ENCODE measurements at places on chromosomes 2 and 18. TPM values are rescaled to one million over a fixed set of nuclear protein-coding genes. Genes with fewer than 3 reads are reported as not detected.

Gene POLR1B
- total RNA-seq, result 25.3 TPM

Gene CYTIP
- 25.1 TPM for total RNA-seq

Gene MSH6
- 48.2 TPM for total RNA-seq

Gene PRSS56
- not detected for total RNA-seq

Gene SLC38A11
- total RNA-seq, result 0.63 TPM

Gene CXCR1
- total RNA-seq, result 21.0 TPM

Gene HOXD12
- not detected for total RNA-seq

Gene ANKRD30BL
- total RNA-seq, result not detected

Gene CRYGD
- not detected for total RNA-seq

Gene SCN7A
- total RNA-seq, result 24.6 TPM

Gene NPHP1
- total RNA-seq, result 5.3 TPM

Gene MSH2
- 16.2 TPM for total RNA-seq

Gene TSPYL6
- total RNA-seq, result not detected

Gene ARHGEF4
- 1.7 TPM for total RNA-seq

Gene UGT1A4
- not detected for total RNA-seq

Gene SRD5A2
- 0.99 TPM for total RNA-seq

Gene STON1
- total RNA-seq, result 17.6 TPM

Gene TIA1
- 120 TPM for total RNA-seq

Gene SLC9A4
- not detected for total RNA-seq

Gene GPR45
- total RNA-seq, result not detected

Gene ERMN
- total RNA-seq, result not detected

Gene CHRNA1
- not detected for total RNA-seq

Gene KLHL41
- 1.4 TPM for total RNA-seq

Gene FASTKD1
- 33.3 TPM for total RNA-seq

Gene ALPG
- total RNA-seq, result 0.16 TPM

Gene CCBE1
- 34.4 TPM for total RNA-seq

Gene FLACC1
- total RNA-seq, result 2.0 TPM

Gene GPR39
- 24.4 TPM for total RNA-seq

Gene PTPRN
- not detected for total RNA-seq

Gene EPB41L3
- 79.7 TPM for total RNA-seq

Gene OR6B3
- not detected for total RNA-seq

Gene MLPH
- total RNA-seq, result 244 TPM

Gene ANKAR
- total RNA-seq, result 7.2 TPM

Gene MRO
- 0.58 TPM for total RNA-seq

Gene CASP8
- total RNA-seq, result 40.4 TPM

All from left lung (tissue), 14 donors.